ENCODE measurements at places on chromosomes 1 and 21.

- no peak for DNase-seq
Observed at GRCh38 chr1:167878372-167879160, 35.4 kb downstream of the ADCY10 start.

DNA sequence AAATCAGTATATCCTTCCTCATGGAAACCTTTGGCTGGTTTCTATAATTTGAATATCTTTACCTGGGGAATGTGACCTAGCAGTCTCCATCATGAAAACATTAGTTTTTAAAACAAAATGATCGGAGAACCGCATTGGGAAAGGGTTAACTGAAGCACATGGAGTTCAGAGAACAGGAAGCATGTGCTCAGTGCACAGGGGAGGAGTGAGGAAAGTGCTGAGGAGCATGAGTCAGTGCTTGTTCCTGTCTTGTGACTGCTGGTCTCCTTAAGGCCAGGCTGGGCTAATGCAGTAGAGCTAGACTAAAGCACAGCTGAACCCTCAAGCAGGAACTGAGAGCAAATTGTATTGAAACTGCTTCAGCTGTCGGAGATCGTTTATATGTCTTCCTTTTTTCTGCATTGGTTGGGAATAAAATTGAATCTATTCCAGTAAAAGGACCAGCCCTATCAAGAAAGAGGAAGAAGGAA lies 5.8 kb downstream of the IFI16 start:
- DNase-seq = peak; percentile 67

- no peak for DNase-seq
Observed at GRCh38 chr1:44035726-44036408, 4.6 kb upstream of the SLC6A9 start.

DNA sequence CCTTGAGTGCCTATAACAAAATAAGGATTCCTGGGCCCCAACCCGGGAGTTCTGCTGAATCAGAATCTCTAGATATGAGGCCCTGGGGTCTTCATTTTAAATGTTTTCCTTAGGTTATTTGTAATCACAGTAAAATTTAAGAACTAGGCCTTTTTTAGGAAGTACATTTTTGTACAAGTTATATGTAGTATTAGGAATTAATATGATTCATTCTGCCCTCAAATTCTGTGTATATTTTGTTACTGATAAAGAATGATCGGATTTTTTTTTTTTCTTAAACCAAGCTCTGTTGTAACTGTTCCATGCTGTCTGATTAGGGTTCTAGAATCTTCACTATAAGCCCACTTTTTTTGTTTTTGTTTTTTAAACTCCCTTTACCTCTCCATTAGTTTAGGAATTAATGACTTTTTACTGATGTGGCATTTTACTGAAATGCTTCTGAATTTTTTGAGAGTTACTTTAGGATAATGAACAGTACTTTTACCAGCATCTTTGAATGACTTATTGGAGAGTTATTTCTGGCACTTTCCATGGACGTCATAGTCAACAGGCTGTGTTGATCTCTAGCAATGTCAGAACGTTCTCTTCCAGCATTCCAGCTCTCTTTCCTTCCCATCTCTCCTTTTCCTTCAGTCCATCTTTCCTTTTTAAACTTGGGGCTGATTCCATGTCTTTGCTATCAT lies 48.3 kb downstream of the CLIC4 start:
- no peak for DNase-seq

GRCh38 chr21:38042246-38042645 lies 126.0 kb upstream of the KCNJ6 start:
- no peak for DNase-seq

GRCh38 chr1:180917306-180918065 lies 4.8 kb downstream of the KIAA1614 start:
- DNase-seq = no peak

GRCh38 chr1:228275430-228276173 lies 67.8 kb downstream of the OBSCN start:
- DNase-seq = peak; percentile 83

- no peak for DNase-seq
Observed at GRCh38 chr1:31614414-31615005, 3.0 kb upstream of the HCRTR1 start.

DNA sequence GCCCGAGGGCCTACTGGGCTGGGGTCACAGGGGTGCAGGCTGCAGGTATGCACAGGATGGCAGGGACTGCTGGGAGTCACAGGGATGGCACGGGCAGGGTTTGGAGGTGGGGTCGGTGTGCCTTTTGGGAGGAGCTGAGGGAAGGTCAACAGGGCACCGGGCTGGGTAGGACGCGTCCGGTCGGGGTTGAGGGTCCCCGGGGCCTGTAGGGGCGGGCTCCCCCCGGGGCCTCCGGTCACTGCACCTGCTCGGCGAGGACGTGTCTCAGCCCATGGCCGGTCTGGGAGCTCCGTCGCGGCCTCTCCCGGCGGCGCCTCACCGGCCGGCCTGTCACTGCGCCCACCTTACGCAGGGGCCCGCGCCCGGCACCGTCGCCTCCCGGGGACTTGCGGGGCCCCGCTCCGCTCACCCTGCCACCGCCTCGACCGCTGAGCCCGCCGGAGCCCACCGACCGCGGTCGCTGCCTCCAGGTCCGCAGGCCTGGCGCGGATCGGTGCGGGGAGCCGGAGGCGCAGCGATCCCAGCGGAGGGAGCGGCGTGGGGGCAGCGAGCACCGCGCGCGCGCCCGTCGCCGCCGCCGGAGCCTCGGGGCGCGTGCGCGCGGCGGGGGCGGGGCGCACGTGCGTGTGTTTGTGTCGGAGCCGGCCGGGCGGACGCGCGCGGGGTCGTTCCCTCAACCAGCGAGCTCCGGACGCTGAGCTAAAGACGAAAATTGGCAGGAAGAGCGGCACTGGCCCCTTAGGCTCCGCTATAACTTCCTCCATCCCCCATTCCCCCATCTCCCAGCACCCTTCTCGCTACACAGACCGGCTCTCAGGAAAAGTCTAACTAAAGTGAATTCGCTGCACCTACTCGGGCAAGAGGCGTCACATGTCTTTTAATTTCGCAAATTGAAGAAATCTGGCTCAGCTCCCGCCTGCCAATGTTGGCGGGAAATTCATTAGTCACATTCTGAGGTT lies at the start of gene AMIGO1:
Gene AMIGO1 (minus strand): TSS at position 552 of the 959 bp plus-strand sequence. CDS start 815 bp downstream, outside the sequence.
- DNase-seq = peak; percentile 25

GRCh38 chr1:203216274-203217138 lies 13.0 kb downstream of the CHIT1 start:
- DNase-seq = peak; percentile 43

DNA sequence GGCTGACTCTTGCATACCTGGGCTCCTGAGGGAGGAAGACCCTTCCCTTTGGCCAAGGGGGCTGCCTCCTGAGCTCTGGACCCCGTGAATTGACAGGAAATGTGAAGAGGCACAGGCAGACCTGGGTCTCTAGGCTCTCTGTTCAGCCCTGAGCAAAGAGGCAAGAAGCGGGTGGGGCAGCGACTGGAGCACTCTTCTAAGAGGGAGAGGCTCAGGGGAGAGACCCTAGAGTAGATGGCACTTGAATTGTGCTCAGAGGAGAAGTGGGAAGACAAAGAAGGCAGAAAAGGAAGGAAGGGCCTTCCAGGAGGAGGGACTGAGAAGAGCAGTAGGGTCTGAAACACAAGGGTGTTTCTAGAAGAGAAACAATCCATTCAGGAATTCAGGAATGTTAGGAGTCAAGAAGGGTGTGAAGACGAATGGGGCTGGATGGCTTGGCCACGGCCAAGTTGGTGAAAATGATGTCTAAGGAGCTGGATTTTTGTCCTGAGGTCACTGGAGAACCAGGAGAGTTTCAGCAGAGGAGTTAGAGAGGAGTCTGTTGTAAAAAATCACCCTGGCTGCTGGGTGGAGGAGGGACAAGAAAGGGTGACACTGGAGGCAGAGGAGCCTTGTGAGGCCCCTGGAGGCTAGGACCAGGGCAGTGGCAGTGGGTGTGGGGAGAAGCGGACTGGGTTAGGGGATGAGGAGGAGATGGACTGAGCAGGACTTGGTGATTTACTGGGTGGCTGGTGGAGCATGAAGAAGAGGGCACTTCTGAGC lies 5.3 kb downstream of the TIE1 start:
- DNase-seq = no peak

DNA sequence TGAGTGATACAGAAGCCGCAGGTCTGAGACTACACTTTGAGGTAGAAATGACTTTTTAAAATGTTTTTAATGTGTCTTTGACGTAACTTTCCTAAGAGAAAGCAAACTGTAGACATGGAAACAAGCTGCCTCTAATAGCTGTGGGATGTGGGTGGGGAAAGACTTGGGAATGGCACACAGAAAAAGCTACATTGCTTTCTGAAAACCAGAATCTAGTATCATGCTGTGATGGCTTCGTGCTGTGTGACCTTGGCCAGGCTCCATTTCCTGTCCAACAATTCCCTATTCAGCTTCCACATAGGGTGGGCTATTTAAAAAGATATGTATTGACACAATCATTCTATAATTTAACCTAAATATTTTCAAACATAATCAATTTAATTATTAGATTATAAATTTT lies 909.1 kb downstream of the NCAM2 start:
- no peak for DNase-seq

DNA sequence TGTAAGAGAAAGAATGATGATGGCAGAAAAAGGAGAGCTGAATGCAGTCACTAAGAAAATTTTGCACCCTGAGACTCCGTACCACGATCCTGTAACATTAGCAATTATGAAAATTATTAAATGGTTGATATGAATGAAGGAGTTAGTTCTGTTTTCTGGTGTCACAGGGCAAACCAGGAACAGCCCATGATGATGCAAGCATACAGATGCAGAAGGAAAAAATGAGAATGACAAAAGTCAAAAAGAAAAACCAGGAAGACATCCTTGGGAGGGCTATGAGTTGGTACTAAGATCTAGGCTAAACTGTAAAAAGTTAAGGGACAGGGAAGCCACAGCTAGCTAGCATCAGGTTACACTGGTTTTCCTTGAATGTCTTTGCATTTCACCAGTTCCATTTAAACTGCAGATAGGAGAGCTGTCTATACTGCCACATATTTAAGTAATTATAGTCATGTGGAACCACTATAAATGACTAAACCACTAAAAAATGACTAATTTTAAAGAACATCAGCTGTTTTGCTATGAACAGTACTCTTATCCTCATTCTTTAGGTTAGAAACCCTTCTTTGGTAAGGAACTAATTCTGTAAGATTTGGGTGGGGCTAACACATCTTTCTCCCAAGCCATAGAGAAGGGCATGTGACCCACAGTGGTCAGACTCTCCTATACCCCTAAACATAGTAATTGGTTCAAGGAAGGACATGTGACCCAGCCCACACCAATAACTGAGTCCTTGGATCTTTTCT lies 11.4 kb downstream of the DOCK7 start:
- no peak for DNase-seq

- DNase-seq = no peak
Observed at GRCh38 chr1:78255846-78256245, 210.1 kb downstream of the GIPC2 start.

- DNase-seq = no peak
Observed at GRCh38 chr1:45802343-45803298, 791 bp upstream of the MAST2 start.

GRCh38 chr1:108560189-108560873 lies 431 bp downstream of the EEIG2 start:
- peak; percentile 10 for DNase-seq

DNA sequence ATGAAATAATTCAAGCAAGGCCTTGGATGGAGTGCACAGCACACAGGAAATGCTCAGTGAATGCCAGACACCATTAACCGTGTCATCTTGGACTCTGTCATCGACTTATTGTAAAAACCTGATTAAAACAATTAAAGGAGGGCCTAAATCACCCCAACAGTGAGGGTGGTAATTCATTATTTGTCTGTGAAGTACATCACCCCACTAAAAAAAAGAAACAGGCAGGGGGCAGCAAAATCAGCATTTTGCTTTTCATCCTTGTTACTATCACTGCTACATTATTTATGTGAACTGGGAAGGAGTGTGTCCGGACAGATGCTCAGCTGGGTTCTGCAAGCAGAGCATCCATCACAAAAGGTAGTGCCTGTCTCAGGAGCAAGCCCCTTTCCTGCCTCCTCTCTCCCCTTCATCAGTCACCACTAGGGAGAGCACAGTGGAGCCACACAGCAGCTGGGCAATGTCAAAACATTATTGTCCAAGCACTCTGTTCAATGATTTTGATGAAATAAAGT lies 98.5 kb downstream of the RERE start:
- no peak for DNase-seq

DNA sequence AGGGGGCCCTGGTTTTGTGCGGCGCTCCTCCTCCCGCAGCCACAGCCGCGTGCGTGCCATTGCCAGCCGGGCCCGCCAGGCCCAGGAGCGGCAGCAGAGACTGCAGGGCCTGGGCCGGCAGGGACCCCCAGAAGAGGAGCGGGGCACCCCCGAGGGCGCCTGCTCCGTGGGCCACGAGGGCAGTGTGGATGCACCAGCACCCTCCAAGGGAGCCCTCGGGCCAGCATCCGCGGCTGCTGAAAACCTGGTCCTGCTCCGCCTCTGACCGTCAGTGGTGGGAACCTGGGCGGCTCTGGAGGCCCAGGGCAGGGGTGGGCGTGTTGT lies 21.5 kb downstream of the PANK4 start:
- DNase-seq = no peak

- DNase-seq = no peak
Observed at GRCh38 chr1:181313466-181313865, 169.9 kb upstream of the CACNA1E start.

DNA sequence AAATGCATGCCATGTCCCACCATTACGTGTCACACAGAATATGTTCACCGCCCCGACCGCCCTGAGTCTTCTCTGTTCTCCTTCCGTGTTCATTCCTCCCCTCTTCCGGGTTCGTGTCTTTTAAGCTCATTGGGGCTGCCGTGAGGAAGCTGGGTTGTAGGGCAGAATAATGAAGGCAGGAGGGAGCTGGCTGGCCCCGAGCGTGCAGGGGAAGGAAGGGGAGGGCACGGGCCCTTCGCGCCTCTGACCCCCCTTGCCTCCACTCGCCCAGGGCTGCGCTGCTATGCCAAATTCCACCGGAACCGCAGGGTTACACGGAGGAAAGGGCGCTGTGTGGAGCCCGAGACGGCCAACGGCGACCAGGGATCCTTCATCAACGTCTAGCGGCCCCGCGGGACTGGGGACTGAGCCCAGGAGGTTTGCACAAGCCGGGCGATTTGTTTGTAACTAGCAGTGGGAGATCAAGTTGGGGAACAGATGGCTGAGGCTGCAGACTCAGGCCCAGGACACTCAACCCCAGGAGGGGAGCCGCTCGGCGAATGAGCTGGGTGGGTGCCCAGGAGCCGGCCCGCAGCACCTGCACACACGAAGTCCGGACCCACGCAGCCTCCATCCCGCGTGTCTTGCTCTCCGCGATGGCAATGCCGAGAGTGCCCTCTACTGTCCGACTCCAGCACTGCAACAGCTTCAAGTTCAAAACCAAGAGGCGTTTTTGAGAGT lies 16.5 kb upstream of the AGTRAP start:
- DNase-seq = peak; percentile 72

- no peak for DNase-seq
Observed at GRCh38 chr1:41546833-41547135, 62.3 kb upstream of the EDN2 start.

DNA sequence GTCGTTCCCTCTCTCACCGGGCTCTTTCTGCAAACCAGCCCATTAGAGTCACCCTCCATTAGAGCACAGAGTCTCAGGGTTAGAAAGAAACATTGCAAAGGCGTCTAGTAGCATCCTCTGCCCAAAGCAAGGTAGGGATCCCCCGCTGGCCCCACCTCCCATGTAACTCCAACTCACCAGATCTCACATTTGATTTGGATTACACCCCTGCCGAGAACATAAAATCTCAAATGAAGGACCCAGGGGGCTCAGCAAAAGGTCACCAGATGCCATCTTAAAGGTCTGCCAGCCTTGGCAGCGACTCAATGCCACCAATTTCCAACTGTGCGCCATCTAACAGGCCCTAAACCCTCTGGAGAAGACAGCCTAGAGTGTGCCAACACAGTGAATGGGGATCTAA lies 14.1 kb downstream of the C1orf87 start:
- DNase-seq = no peak
